Glutamatergic neuron (in vitro differentiated cells): ENCODE measurements at places on chromosomes 13 and 19.

GRCh38 chr13:112882555-112883024, 86.4 kb upstream of the MCF2L start:
- no peak for DNase-seq

- no peak for DNase-seq
These were observed 76.8 kb downstream of the FREM2 start for GRCh38 chr13:38763446-38764381.

- no peak for DNase-seq
These were observed 66.9 kb upstream of the TM9SF2 start for GRCh38 chr13:99434258-99434788.

DNA sequence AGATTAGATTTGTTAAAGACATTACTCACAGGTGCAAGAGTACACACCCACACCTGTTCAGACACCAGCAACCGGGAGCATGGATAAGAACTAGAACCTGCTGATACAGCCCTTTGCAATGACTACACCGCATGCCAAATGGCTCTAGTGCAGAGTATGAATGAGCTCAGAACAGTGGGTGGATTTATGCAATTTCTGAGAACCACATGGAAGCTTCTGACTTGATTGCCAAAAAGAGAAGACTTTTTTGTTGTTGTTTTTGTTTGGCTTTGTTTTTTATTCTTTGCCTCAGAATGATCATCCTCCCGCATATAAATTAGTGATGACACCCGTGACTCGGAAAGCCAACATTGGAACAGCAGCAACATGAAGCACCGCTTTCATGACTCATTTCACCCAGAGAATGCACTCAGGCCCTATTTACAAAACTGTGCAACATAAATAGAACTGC, 77.4 kb upstream of the LRCH1 start:
- no peak for DNase-seq

DNA sequence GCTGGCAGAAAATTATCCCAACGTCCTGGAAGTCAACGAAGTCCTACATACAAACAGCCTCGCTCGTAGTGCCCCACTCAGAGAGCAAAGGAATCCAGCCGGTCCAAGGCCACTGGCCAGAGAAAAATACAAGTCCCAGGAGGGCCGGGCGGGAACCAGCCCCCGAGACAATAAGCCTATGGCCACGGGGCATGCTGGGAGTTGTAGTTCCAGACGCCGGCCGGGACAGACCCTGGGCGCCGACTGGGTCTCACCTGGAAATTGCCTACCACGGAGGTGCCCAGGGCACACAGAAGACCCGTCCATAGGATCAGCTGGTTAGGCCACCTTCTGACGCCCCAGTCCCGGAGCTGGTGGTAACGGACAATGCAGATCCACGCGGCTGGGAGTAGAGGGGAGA, 5.4 kb downstream of the TMEM150B start:
- DNase-seq = peak; percentile 83

DNA sequence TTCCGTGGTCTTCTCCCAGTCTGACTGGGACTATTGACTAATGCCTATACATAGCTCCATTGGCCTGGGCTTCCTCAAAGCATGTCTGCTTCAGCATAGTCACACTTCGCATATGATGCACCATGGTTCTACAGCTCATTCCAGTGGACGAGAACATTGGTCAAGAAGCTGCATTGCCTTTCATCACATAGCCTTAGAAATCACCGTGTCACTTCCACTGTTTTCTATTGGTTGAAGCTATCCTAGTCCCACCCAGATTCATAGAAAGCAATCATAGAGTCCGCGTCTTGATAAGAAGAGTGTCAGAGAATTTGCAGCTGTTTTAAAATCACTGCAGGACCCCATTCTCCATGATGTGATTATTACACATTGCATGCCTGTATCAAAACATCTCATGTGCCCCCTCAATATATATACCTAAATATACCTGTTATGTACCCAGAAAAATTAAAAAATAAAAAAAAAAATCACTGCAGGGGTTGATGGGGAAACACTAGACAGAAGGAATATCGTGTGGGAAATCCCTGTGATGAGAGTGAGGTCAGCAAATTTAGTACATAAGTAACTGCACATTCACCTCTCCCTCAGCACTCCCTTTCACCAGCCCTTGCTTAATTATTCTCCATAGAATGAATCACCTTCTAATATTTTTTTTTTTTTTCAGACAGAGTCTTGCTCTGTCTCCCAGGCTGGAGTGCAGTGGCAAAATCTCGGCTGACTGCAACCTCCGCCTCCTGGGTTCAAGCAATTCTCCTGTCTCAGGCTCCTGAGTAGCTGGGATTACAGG, 2.2 kb upstream of the ARHGAP33 start:
- no peak for DNase-seq

GRCh38 chr19:31759359-31759758, 410.1 kb upstream of the TSHZ3 start:
- no peak for DNase-seq

DNA sequence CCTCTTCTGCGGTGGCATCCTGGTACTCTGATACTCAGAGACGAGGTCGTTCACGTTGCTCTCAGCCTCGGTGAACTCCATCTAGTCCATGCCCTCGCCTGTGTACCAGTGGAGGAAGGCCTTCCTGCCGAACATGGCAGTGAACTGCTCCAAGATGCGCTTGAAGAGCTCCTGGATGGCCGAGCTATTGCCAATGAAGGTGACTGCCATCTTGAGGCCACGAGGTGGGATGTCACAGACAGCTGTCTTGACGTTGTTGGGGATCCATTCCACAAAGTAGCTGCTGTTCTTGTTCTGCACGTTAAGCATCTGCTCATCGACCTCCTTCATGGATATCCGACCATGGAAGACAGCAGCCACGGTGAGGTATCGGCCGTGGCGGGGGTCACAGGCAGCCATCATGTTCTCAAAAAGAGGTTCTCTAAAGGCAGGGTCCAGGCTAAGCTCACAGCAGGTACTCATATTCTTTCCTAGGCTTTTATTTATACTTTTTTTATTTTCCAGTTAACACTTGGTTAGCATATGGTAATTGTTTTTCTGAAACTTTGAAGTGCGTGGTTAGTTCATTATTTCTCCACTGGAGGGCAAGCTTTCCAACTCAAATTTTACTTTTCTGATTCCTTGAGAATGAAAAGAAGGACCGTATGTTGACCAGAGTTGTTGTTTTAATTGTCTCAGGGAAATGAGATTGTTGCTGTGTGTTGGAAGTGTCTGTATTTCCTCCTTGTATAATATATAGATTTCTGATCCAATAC, 72.4 kb upstream of the RGCC start:
- DNase-seq = no peak

DNA sequence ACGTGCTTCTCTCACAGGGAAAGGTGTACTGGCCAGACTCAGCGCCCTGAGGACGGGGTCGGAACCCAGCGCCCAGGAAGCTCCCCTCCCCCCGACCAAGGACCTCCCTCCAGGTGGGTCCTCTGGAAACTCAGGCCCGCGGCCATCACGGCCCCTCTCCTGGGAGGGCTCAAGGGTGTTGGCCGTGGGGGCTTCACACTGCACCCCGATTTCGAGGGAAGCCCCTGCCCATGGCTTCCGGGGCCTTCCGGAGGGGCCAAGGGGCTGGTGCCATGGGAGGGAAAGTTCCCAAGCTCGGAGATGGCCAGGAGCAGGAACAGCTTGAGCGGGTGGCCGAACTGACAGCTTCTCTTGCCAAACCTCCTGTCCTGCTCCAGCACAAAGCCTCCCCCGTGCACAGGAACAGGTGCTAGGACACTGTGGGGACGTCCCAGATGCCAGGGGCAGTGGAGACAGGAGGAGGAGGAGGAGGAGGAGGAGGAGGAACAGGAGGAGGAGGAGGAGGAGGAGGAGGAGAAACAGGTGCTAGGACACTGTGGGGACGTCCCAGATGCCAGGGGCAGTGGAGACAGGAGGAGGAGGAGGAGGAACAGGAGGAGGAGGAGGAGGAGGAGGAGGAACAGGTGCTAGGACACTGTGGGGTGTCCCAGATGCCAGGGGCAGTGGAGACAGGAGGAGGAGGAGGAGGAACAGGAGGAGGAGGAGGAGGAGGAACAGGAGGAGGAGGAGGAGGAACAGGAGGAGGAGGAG, 10.0 kb downstream of the SBNO2 start:
- DNase-seq = no peak

- no peak for DNase-seq
These were observed 117.2 kb downstream of the MIPEP start for GRCh38 chr13:23771956-23772355.

GRCh38 chr19:22832031-22832762, at the start of gene ZNF723:
ZNF723 (plus strand) TSS chr19:22832291; CDS start chr19:22832380, 89 bp downstream.
- no peak for DNase-seq

- no peak for DNase-seq
These were observed 49.6 kb downstream of the ABCC4 start for GRCh38 chr13:95251641-95252040.

DNA sequence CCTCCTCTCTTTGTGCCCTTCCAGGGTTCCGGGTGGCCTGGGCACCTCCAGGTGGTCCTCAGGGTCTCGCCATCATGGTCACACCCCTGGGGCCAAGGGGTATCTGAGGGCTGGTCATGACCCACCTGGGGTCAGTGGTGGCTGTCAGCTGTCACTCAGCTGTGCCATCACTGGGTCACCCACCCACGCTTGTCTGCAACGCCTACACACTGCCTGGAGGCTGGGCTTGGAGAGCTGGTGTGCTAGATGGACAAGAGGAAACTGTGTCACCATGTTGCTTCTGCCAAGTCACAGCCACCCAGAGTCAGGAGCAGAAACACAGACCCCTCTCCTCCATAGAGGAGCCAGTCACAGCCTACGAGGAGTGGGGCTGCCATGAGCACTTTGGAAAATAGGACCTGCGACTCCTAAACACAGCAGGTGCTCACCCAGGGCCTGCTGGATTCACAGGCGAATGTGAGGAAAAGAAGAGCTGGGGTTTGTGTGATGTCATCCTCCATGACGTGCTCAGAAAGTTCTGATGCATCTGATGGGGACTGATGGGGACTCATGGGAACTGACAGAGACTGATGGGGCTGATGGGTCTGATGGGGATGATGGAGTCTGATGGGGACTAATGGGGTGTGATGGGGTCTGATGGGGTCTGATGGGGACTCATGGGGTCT, 10.7 kb upstream of the GRTP1 start:
- DNase-seq = no peak

GRCh38 chr19:45351401-45351952, 10.9 kb downstream of the KLC3 start:
- DNase-seq = no peak

GRCh38 chr19:10430505-10431253, 10.3 kb downstream of the PDE4A start:
- no peak for DNase-seq

DNA sequence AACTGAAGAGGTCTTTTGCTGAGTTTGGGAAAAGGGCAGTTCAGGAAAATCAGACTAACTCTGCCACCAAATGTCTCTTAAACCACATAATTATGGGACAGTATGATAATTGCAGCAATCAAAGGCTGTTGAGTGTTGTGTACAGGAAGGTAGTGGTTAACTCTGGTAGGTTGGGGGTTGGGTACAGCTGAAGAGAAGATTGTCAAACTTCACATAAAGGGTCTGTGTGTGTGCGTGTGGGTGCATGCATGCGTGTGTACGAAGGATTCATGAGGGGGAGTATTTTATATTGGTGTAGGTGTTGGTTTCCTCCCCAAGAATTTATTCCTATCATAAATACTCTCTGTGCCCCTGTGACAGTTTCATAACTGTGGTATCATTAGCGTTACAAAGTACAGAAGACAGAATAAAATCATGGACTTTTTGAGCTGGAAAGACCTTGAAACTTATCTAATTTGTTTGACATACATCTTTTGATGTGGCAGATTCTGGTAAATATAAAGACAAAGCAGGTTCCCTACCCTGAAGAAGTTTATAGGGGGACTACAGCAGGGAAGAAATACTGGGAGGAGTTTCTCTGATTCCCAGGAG, 94.1 kb downstream of the PCCA start:
- DNase-seq = no peak
